Right atrium auricular region (tissue), 2 donors: ENCODE measurements at places on chromosomes 12 and 14. TPM values are rescaled to one million over a fixed set of nuclear protein-coding genes. Genes with fewer than 3 reads are reported as not detected.

Gene MYBPC1
- total RNA-seq, result 3.0 TPM

Gene ZNF140
- 6.1 TPM for total RNA-seq

Gene DNAH10
- total RNA-seq, result 0.11 TPM

Gene ACYP1
- total RNA-seq, result 11.0 TPM
